ENCODE measurements at places on chromosomes 12 and 14.
A peak's percentile ranks its signal among the peaks of the same experiment; 100 is the strongest.

- DNase-seq, result no peak
Observed at GRCh38 chr14:104794631-104794992, 936 bp downstream of the AKT1 start.

DNA sequence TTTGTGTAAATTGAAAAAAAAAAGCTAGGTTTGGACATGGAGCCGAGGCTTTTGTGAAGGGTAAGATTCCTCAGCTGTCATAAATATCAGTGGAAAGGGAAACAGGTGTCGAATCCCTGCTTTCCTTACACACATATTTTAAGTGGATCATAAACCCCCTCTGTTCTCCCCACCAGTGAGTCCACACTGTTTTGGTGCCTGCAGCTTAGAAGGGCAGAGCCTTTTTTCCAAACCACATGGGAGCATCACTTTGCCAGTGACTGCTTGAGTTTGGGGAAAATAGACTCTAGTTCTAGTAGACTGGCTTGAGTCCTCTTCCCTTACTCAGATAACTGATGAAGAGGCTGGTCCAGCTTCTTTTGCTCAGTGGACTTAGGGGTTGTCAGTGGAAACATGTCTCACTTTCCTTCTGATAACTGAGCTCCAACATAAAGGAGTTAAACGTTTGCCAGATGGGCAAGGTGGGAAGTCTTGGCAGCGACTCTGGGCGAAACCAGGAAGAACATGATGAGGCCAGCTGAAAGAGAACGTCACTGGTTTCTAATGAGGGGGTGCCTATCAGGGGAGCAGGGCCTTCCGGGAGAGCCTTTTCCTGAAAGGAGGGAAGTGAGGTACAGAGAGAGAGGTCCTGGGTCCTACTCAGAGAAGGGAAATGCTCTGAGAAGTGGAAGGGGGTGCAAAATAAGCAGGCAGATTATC, 168.1 kb upstream of the PARP11 start:
- DNase-seq, result no peak

GRCh38 chr14:73780391-73780790, 66.2 kb upstream of the PNMA1 start:
- DNase-seq, result no peak

- DNase-seq, result no peak
Observed at GRCh38 chr12:52615208-52615868, 3.0 kb downstream of the KRT73 start.

- no peak for DNase-seq
Observed at GRCh38 chr12:71057330-71057729, 100.5 kb downstream of the TSPAN8 start.

DNA sequence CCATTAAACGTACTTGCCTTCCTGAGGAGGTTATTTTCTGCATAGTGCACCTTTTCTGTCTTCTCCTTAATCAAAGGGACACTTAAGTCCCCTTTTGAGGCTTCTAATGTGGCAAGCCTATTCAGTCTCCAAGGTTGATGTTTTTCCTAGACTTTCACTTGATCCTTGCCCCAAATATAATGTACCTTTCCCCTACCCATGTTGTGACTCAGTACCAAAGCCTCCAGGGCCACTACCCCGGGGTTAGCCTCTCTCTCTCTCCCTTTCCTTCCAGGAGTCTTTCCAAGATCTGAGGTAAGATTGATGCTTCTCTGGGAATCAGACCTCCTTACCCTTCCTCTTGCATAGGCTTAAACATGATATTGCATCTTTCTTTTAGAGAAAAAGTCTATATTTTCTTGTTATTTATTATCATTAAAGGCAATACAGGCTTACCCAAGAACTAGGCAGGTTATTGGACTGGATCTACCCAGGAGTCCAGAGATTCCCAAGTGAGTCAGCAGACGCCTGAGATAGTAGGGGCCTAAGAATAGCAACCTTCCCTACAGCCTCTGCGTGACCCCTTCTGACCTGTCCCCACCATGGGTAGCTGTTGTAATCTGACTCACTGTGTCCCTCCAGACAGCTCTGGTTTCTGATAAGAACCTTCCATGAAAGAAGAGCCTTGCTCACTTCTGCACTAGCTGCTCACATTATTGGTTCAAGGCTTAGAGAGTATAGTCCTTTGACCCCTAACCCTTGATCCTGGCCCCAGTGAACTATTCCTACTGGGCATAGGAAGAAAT, 172.9 kb downstream of the ZFP36L1 start:
- no peak for DNase-seq

DNA sequence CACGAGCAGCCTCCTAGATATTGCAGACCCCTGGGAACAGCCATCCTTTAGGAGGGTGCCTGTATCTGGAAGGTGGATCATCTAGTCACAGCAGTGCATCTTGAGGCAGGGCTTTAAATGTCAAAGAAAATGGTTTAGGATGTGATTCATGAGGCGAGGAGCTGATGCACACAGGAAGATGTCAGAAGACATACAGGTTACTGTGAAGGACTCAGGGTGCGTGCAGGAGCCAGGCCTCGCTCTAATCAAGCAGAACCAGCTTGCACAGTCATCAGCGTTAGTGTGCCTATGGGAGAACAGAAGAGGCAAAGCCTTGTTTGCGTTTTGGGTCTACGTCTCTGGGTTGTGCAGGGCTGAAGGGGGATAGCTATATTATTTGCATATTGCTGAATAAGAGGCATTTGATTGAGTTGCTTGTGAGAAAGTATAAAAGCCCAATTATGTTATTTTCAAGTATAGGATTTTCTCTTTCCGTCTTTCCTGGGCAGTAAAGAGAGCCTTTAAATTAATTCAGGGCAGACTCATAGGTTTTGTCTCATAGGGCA, 77.3 kb upstream of the RPH3A start:
- no peak for DNase-seq

DNA sequence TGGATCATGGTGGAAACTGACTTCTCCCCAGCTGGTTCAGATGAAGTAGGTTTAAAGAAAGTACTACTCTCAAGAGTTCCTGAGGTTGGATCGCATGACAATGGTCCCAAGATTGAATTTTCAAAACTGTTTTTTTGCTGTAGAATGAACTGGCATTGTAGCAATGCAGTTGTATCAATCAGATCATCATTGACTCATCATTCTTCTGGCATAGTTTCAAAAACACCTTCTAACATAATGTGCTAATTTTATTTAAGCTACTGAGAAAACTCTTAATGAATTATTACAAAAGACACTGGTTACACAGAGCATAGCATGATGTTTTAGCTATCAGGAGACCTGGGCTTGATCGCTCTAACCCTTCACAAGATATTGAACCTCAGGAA, 384.5 kb upstream of the DCN start:
- DNase-seq, result no peak

DNA sequence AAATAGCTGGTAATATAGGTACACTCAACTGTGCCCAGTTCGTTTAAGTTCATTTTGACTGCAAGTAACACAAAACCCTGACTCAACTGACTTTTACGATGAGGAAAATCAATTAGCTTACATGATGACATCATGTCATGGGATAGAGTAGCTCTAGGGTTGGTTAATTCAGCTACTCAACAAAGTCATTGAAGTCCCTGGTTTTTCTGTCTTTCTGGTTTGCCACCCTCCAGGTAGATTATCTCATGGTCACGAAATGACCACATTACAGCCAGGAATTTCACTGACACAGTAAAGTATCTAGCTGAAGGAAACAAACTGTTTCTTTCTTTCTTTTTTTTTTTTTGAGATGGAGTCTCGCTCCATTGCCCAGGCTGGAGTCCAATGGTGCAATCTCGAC, 68.5 kb upstream of the FUT8 start:
- DNase-seq, result no peak

- no peak for DNase-seq
Observed at GRCh38 chr12:68227356-68227755, 1.7 kb upstream of the IL26 start.

- no peak for DNase-seq
Observed at GRCh38 chr14:74610866-74611649, 979 bp downstream of the LTBP2 start.

GRCh38 chr14:74765721-74766120, 2.6 kb downstream of the YLPM1 start:
- DNase-seq, result peak; percentile 10

Measured in stimulated activated naive CD8-positive, alpha-beta T cell treated with anti-CD3 and anti-CD28 coated beads, Interleukin-15, amount 100 ng/mL, for 72 hours (primary cell).